NCI-H82 (cell line): ENCODE measurements at places on chromosomes 4 and X.
A peak's percentile ranks its signal among the peaks of the same experiment; 100 is the strongest.

GRCh38 chr4:3365326-3365725 lies 72.5 kb downstream of the RGS12 start:
- DNase-seq = no peak

GRCh38 chr4:124279741-124280140 lies 432.8 kb downstream of the ANKRD50 start:
- DNase-seq = peak; percentile 91

GRCh38 chrX:13398839-13399238 lies 79.0 kb upstream of the ATXN3L start:
- DNase-seq = no peak

GRCh38 chr4:95548738-95549245 lies at the start of gene UNC5C:
Gene UNC5C, minus strand, starts transcription at chr4:95548973.
- peak; percentile 74 for DNase-seq

DNA sequence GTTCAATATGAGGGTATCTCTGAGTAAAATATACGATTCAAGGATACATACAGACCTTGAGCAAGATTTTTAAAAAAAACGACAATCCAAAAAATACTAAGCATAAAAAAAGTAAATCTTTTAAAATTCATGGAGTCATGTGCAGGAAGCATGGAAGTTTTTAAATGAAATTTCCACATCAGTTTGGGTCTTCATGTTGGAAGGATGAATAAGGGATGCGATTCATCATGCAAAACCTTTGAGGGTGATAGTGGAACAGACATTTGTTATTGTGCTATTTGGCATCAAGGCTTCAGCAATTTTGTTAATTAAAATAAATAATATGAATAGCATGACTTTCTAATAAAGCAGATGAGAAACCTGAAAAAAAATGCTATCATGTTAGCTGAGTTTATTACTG lies 815.0 kb upstream of the PCDH10 start:
- no peak for DNase-seq

DNA sequence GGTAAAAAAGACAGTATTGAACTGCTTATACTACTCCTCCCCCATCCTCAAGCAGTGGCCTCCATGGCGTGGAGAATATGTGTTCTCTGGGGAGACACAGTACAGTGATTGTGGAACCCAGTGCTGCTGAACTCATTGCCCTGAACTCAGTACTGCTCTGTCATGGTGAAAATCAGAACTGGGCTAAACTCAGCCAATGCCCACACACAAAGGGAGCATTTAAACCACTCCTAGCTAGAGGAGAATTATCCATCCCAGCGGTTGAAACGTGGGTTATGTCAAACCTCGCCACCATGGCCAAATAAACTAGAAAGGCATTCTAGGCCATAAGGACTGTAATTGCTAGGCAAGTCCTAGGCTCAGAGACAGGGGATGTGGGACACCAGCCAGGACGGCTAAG lies 131.8 kb downstream of the SPOCK3 start:
- no peak for DNase-seq

GRCh38 chrX:74382613-74383012 lies 38.7 kb upstream of the SLC16A2 start:
- DNase-seq = peak; percentile 81

DNA sequence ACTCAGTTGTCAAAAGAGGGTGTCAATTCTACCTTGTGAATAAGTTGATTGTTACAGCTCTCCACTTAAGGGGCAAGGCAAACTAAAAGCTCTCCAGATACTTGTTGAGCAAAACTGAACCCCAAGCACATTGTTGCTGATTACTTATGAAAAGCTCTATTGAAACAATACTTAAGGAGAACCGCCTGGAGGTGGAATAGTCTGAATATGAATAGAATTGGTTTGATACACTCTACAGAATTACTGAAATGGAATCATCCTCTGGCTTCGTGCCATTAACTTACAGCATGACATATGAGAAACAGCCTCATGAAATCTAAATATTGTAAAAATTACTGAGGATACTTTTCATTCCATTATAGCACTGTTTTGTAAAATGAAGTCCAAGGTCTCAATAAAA lies 127.0 kb upstream of the SH3RF1 start:
- no peak for DNase-seq

- no peak for DNase-seq
Observed at GRCh38 chr4:173736840-173737239, 206.8 kb upstream of the HAND2 start.
